ENCODE measurements at places on chromosomes 7 and 10.

DNA sequence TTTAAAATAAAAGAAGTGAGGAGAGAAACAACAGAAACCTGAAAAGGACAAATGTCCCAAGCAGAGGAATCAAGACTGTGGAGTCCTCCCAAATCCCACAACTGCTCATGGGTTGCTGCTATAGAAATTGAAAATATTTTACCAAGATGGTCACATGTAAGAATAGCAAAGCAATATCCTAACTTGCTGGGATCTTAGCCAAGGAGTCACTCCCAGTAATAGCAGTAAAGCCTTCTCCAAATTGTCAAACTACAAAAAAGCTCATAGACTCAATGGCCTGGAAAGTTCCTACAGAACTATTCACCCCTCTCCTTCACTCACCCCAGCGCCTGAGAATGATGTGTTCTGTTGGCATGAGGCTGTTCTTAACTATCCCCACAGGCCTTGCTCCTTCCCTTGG is 186.5 kb downstream of the ELMO1 start:
- no peak for DNase-seq
- H3K4me3 ChIP-seq = no peak overlapping the region
- peaks cover 29% of the 10 kb centered on the region for H3K27me3 ChIP-seq
- no peaks in the 10 kb centered on the region for H3K4me1 ChIP-seq
- H3K27ac ChIP-seq = no peak overlapping the region
- H3K36me3 ChIP-seq = no peaks in the 10 kb centered on the region

DNA sequence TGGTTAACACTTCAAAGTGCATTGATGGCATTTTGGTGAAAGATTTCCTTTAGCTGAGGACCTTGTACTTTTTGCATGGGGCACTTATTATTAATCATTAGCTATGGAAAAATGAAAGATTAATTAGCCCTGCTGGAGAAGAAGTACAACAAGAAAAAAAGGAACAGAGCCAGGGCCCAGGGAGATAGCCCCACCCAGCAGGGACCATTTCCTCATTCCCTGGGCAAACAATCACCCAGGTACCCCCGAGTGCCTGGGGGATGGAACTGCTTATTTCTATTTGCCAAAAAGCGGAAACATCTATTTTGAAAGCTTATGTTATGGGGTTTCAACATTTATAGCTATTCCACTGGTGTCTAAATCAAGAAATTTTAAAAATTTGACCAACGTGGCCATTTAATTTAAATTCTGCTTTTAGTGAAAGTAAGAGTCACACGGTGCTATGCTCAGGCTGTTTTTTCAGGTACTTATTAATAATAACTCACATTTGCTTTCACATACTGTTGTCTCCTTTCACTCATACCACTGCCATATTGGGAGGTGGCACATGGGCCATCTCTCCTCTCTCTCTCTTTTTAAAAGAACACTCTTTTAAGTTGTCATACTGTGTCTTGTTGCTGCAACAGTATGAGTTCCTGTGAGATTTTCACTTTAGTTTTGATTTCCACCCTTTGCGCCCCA is 143.6 kb upstream of the KIF5B start:
- no peak overlapping the region for H3K27ac ChIP-seq
- no peaks in the 10 kb centered on the region for H3K4me1 ChIP-seq
- H3K36me3 ChIP-seq = no peaks in the 10 kb centered on the region
- DNase-seq = no peak
- no peak overlapping the region for H3K4me3 ChIP-seq

DNA sequence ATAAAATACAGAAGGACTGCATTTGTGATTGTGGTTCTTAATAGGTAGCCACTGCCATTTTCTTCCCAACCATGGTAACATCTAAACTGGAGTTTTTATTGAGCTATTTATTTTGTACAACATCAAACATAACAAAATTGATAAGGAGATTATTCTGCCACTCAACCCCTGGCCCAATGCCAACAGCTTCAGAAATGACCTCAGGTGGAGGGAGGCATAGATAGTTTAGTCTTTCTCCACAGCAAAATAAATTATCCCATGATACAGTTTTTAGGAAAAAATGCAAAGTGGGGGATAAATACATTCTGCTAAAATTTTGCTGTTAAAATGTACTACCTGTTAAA is 57.6 kb downstream of the LRRTM3 start:
- no peak overlapping the region for H3K4me3 ChIP-seq
- H3K4me1 ChIP-seq = no peaks in the 10 kb centered on the region
- H3K27me3 ChIP-seq = no peaks in the 10 kb centered on the region
- DNase-seq = no peak
- H3K27ac ChIP-seq = no peak overlapping the region

DNA sequence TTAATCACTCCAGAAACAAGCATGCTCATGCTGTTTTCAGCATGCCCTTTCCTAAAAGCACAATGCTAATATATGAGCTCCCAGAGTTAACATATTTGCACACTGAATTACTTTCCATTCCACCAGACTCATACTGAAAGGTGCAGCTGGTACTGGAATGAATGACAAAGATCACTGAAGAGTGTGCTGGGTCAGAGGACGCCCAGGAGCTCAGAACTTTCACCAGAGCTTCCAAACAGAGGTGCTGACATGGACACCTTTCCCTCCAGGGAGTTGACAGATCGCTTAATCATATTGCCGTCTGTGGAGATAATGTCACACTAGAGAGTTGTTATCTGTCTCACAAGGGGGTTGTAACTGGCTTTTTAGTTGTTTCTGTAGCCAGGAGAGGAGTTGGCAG is 292.9 kb downstream of the LHFPL3 start:
- peaks cover 2% of the 10 kb centered on the region for H3K27me3 ChIP-seq
- H3K4me3 ChIP-seq = no peak overlapping the region
- no peak for DNase-seq
- no peak overlapping the region for H3K27ac ChIP-seq

GRCh38 chr7:138701537-138701923 is 368 bp upstream of the SVOPL start:
- peaks cover 10% of the 10 kb centered on the region for H3K27me3 ChIP-seq
- no peak for DNase-seq
- no peak overlapping the region for H3K27ac ChIP-seq
- no peaks in the 10 kb centered on the region for H3K36me3 ChIP-seq
- no peak overlapping the region for H3K4me3 ChIP-seq

Data from Panc1 (cell line).